Kidney (tissue), 22 donors: ENCODE measurements at places on chromosomes 6 and 20. TPM values are rescaled to one million over a fixed set of nuclear protein-coding genes. Genes with fewer than 3 reads are reported as not detected.
A peak's percentile ranks its signal among the peaks of the same experiment; 100 is the strongest.

- no peak for DNase-seq
Measured at GRCh38 chr20:62217913-62218773, 1.9 kb downstream of the HRH3 start.

DNA sequence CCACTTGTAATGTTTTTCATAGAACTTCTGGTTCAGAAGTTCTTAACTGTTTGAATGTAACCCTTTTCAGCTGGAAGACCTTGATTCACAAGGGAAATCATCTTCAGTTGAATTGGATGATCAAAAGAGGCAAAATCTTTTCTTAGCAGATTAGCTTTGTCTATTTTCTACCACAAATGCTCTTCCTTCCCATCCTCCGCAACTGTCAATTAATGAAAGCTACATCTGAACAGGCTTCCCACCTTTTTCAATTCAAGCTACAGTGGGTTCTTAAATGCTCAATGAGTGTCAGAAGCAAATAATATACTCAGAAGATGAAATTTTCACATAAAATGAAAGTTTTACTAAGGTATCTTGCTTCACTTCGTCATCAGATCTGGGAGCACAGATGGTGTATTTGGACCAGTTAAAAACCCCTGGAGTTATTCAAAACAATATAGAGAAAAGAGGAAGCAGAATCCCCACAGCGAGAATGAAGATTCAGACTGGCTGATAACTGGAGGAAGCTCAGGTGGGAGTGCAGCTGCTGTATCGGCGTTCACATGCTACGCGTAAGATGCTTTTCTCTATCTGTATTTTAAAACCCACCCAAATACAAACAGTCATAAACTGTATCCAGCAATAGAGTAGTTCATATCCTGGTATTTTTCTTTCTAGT lies 19.4 kb downstream of the QRSL1 start:
- DNase-seq, result no peak

DNA sequence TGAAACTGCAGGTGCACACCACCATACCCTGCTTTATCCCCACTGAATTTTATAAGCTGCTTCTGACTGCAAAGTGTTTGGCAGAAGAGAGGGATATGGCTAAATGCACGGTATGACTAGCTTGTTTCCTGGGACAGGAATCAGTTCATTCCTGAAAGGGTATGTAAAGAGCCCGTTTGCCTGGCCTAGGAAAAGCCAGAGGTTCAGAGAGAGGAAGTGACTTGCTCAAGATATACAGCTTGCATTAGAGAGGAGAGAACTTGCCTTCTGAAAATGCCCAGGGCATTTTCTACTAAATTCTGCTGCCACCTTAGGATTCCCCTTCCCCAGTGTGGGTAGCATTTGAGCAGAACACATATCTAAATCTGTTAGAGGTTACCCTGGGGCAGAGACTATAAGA lies 683 bp upstream of the GCNT2 start:
- DNase-seq, result no peak

DNA sequence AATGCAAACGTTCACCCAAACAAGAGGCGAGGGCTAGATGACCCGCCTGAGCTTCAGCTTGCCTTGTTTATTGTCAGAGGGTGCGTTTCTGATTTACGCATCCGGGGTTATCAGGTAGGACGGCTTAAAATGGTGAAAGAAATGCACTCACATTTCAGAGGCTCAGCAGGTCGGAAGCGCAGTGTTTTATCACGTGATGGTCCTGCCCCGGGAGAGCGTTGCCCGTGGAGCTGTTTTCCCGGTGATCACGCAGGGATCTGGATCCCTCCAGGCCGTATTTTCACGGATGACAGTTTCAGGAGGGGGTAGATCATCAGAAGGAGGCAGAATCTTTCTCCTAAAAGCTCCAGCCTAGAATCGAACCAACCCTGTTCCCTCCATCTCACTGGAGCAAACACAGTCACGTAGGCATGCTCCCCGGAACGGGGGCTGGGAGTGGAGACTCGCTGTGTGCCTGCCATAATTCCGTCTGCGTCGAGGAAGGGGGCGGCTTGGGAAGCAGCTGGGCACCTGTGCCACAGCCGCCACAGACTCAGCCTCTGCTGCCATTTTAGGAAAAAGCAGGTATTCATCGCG lies 121.7 kb downstream of the SMOC2 start:
- DNase-seq, result peak; percentile 42

The GTPBP2 gene
- total RNA-seq, result 64.6 TPM
